ENCODE measurements at places on chromosomes 4 and X.

DNA sequence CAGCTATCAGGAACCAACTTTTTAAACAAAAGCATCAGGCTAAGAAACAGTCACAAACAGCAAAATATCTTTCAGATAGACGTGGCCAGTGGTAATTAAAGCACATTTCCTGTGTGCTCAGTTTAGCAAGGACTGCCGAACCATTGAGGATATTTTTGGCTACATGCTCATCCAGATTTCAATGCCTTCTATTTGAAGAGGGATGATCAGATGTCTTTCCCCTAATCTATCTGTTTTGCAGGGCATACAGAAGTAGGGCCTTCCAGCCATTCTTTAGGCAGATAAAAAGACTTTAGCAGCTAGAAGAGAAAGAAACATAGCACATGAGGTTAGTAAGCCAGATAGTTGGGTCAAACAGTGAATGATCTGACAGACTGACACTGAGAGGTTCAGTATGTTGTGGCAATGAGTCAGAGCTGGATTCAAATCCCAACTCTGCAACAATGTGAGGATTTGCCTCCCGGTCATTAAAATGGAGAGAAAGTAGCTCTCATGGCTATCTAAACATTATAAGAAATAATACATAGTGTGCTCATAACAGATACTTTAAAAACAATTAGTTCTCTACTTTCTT lies 100.0 kb upstream of the PRKG2 start:
- no peak for DNase-seq

DNA sequence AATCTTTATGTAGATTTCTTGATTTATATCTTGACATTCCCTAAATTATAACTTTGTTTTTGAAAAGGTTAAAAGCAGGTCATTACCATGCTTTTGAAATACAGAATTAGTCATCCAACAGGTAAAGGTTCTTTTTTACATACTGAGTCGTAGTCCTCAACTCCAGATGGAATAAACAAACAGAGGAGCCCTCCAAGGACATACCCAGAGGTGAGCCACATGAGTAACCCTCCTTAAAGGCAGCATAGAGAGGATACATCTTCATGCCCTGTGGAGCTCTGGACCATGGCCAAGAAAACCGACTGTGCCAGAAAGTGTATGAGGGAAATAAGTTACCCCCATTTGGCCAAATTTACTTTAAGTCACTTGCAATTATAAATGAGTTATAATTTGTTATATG lies 95.3 kb upstream of the MCF2 start:
- DNase-seq, result no peak

GRCh38 chr4:139672732-139673131 lies 7.1 kb downstream of the MGST2 start:
- DNase-seq, result no peak

- DNase-seq, result no peak
Observed at GRCh38 chr4:32858971-32859370, 2138.8 kb downstream of the PCDH7 start.

GRCh38 chrX:10399043-10399741 lies 221.2 kb downstream of the MID1 start:
- no peak for DNase-seq

DNA sequence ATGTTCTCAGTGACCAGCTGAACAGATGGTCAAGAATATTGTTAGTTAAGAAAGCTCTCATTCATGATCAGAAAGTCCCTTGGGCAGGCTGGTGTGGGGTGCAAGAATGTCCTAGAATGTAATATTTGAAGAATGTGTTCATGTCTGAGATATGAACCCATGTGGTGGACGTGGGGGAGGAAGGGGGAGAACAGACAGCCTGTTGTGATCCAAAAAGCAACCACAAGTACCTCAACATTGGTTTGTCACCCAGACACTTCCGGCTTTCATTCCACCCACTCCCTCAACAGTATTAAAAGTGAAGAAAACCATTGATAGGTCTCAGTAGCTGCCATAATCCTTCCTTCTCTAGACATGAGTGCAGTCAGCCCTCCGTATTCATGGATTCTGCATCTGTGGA lies 82.2 kb downstream of the MAML3 start:
- DNase-seq, result no peak

DNA sequence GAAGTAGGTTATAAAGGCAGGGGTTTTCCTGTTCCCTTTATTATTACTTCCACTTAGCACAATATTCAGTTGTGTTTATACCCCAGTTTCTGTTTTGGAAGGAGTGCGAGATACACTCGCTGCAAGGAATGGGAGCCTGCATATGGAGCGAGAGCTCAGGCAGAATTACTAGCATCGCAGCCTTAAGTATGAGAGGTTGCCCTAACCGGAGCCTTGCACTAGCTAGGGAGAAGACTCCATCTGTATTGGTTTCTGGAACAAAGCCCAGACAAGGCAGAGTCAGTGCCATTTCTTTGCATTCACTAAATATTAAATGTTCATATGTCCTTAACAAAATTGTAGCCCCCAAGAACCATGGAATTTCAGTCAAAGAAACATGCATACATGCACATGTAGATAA lies 6.2 kb upstream of the DCTD start:
- DNase-seq, result no peak
